ENCODE measurements at places on chromosomes 6 and 20. TPM values are rescaled to one million over a fixed set of nuclear protein-coding genes. Genes with fewer than 3 reads are reported as not detected.

DNA sequence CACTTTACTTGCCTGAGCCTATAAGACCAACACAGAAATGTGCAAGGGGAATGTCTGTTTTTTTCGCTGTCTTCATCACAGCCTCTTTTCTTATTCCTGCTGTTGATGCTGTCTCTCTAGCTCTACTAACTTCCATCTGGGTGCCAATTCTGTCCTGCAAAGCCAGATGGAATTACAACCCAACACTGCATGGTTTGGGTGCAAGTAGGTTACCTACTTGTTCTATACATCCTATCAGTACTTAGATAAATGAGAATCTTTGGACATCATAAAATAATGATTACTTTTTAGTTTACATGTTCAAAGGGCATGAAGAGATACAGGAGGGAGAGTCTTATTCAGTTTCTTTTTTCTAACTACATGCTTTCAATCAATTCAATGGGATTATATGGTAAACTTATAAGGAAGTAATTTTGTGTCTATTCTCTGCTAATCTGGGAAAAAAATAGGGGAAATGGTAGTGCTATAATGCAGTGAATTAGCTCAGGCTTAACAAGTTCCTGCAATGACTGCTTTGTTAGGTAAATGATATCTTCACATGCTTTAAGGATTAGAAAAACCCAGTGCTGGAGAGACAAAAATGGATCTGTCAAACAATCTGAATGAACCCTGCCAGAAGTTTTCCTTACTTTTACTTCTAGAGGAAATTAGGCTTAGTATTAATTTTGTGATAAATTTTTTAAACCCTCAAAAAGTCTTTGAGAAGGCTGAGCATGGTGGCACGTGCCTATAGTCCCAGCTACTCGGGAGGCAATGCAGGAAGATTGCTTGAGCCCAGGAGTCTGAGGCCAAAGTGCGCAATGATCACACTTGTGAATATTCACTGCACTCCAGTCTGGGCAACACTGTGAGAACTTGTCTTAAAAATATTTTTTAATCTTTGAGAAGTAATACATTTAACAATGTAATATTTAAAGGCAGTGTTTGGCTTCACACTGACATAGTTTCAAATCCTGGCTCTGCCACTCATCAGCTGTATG is 86.5 kb upstream of the E2F3 start:
- no peak for DNase-seq

GRCh38 chr20:8943631-8944030 is 125.3 kb upstream of the PLCB4 start:
- no peak for DNase-seq

DNA sequence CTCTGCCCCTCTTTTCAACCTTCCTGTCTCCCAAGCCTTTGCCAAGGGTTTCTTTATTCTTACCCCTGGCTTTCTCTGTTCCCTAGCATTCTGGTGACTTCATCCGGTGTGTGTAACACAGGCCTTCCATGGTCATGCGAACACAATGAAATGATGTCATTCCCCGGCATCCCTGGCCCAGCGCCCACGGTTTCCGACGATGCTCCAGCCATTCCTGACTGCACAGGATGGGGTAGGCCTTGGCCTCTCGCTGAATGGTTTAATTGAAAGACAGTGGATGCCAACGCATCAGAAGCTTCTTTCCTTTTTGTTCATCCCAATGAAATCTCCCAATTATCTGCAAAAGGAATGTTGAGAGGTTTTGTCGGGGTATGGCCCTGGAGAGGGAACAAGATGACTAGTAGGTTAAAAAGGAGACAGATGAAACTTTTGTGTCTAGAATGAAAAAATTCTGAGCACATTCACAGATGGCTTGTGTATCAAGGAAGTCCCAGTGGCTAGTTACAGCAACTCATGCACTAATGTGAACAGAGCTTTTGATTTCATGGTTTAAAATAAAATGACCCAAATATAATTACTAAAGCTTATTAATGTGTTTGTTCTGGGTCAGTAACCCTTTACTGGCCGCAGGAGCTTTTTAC is 655.0 kb downstream of the QKI start:
- DNase-seq: no peak

DNA sequence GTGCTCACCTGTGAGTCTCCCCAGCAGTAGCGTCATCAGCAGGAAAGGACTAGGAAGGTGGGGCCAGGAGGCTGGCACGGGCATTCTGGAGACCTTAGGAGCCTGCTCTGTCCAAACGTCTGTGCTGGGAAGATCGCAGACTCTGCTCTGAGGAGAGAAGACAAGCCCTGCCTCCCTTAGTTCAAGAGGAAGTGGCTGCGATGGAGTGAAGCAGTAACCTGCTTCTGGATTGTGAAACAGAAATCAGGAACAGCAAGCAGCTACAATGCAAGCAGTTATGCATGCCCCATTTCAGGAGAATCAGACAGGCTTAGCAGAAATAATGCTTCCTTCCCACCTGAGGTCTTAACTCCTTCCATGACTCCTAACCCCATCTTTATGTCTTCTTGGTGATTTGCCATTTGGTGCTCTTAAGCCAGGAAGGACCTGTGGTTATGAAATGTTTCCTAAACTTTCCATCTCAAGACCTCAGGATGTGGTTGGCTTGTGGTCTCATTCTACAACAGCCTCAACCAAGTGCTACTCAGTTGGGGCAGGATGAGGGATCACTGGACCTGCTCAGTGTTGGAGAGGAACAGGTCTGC is at the start of gene SIRPB1:
Gene SIRPB1 (minus strand): TSS at position 149 of the 584 bp plus-strand sequence. CDS start 65 bp downstream, at position 84.
- peak; percentile 41 for DNase-seq

DNA sequence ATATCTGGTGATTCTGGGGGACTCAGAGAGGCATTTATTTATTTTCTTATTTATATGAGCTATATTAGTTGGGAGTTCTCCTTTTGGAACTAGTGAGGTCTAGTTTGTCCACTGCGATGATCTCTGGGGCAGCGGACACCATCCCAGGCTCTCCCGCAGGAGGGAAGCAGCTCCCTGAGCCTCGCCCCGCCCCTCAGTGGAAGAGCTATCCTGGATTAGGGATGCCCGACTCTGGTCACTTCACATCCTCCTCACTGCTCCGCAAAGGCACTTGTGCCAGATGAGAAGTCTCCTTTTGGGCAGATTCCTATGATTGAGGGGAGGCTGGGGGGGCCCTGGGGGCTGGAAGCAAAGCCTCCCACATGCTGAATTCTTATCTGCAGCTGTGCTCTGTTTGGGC is 3.6 kb upstream of the MAS1 start:
- no peak for DNase-seq

DNA sequence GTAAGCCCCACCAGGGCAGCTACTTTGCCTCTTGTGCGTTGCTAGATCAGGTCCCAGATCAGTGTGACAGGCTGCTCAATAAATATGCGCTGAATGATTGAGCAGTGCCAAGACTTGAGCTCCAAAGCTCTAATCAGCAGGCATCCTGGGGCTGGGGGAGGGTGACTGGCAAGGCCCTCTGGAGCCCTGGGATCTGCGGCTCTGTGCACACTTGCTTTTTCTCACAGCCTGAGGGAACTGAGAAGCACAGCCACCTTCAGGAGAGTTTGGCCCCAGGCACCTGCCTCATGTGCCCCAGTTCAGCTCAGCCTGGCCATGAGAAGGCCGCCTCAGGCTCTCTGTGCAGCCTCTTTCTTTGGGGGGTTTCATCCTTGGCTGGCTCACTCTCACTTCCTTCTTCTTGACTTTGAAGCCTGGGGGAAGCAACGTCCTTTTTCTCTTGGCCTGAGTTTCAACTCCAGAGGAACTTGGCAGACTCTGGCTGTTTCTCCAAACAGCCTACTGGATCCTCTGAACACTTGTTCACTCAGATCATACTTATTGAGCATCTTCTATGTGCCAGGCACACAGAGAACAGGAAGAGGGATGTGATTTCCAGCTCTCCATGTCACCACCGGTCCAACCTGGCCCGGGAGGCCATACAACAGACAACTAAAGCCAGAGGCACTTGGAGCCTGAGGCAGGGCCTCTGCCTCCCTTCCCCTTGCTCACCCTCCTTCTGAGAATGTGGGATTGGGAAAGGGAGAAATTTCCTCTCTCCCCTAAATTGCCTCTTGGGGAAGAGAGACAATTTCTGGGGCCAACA is 114.0 kb downstream of the VEGFA start:
- DNase-seq: no peak

- no peak for DNase-seq
These were observed 12.9 kb upstream of the MCM3 start for GRCh38 chr6:52297433-52297832.

- no peak for DNase-seq
These were observed at the start of gene RAET1L for GRCh38 chr6:150025201-150025917. Gene RAET1L, minus strand, starts transcription at chr6:150025532. Its CDS starts 61 bp downstream, at chr6:150025471.

DNA sequence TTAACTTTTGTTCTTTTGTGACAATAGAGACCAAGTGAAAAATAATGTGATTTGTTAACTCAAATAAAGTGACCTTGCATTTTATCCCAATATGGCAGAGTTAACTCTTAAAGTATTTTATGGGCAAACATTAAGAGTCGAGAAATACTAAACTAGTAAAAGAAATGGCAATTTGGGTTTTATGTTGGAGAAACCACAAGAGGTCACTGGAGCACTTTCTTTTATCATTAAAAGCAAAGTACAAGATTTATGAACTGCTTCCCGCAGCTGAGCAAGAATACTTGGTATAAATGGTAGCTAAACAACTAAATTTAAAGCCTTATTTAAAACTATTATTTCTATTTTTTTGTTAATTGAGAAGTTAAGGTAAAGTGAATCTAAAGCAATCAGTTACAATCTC is 33.5 kb upstream of the MCM9 start:
- DNase-seq: no peak

DNA sequence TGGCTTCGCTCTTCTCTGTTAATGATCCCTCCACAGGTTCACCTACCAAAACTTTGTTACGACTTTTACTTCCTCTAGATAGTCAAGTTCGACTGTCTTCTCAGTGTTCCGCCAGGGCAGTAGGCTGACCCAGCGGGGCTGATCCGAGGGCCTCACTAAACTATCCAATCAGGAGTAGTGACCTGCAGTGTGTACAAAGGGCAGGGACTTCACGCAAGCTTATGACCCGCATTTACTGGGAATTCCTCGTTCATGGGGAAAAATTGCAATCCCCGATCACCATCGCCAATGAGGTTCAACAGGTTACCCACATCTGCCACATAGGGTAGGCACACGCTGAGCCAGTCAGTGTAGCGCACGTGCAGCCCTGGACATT is 771.4 kb upstream of the DEFB115 start:
- DNase-seq: no peak

- DNase-seq: no peak
These were observed 41.5 kb downstream of the MAN1A1 start for GRCh38 chr6:119308048-119308570.

DNA sequence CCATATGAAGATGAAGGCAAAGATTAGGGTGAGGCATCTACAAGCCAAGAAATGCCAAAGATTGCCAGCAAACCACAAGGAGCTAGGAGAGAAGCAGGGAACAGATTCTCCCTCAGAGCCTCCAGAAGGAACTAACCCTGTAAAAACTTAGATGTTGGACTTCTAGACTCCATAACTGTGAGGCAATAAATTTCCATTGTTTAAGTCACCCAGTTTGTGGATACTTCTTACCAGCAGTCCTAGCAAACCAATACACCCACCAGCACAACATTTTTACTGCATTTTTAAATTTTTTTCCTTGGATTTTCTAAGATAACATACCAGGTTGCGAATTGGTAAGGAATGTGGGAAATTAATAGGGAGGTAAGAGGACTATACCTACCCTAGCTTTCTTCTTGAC is 47.8 kb upstream of the EYA4 start:
- DNase-seq: no peak

GRCh38 chr20:24634855-24635254 is 165.4 kb downstream of the SYNDIG1 start:
- DNase-seq: no peak

DNA sequence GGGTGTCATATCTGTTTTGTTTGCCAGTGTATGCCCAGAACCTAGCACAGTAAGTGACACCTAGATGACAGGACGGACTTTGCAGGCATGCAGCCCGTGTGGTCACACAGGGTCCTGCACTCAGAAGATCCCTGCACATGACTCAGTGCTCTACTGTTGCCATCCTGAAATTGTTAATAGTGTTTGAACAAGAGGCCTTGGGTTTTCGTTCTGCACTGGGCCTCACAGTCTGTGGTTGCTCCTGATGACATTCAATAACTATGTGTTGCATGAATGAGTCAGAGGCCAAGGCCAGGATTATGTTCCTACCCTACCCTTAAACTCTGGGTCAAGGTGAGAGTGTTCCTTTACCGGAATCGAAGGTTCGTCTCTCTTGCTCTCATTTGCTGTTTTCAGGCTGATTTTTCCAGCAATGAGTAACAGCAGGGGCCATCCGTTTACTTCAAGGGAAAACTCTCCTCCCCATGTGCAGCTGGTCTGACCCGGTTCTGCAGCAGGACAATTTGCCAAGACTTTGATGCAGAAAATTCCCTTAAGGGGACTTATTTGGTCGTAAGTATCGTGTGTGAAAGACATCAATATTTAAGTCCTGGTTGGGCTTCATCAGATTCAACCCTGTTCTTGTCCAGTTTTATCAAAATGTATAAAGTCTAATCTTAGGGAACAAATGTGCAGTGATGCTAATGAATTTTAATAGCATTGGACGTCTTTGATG is 13.0 kb upstream of the PFDN4 start:
- DNase-seq: no peak

- peak; percentile 36 for DNase-seq
These were observed 2.1 kb downstream of the IRF4 start for GRCh38 chr6:393391-394221.

DNA sequence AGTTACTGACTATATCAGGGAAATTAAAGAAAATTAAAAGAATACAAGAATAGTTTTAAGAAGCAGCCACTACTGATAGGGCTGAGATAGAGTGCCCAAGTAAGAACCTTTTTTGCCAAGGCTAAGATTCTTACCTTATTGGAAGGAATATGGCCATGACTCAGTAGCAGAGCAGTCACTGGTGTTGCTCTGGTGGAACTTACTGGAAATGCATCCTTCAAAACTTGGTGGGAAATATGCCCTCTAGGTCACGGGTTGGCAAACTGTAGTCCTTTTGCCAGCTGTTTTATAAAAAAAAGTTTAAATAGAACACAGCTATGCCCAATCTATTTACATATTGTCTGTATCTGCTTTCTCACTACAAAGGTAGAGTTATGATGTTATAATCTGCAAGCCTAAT is 6.0 kb downstream of the HSF2 start:
- DNase-seq: no peak

PACRG gene
- not detected for total RNA-seq

CTCFL gene
- total RNA-seq: not detected

RSPO3 gene
- not detected for total RNA-seq

SLC17A3 gene
- total RNA-seq: 0.75 TPM

TUBB1 gene
- not detected for total RNA-seq

EDN1 gene
- 0.10 TPM for total RNA-seq

TMC2 gene
- not detected for total RNA-seq

SIRPA gene
- total RNA-seq: not detected
